ENCODE measurements at places on chromosomes 6 and 20.

DNA sequence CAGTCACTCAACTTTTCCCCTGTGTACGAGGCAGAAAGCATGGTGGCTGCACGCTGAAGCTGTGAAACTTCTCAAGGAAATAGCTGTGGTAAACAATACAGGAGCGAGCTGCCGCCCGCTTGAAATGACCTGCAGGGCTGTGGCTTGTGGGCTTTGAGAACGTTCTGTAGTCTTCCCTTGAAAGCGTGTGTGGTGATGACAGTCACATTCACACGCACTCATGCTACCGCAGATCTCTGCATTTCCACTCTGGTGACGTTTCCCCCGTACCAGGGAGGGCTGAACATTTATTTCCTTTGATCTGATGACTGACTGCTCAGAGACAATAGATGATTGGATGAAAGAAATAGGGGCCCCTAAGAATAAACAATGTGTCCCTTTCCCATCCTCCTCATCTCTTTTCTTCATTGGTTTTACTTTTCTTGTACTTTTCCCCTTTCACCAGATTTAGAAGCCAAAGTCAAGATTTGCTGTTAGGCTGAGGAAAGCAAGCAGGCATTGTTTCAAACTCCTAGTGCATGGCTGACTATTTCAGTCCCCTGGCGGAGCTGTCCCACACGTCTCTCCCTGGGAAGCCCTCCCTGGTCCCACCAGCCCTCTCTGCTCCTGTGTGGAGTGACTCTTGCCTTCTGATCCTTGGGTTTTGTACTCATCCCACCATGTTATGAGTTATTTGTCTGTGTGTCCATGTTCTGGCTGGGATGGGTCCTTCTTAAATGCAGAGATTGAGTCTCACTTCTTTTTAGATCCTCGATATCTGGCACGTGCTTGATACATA lies 3.9 kb downstream of the SYTL3 start:
- no peak for DNase-seq

GRCh38 chr6:118223316-118223715 lies 316.3 kb downstream of the SLC35F1 start:
- no peak for DNase-seq

GRCh38 chr6:6826095-6826901 lies 237.8 kb downstream of the LY86 start:
- no peak for DNase-seq

- DNase-seq: no peak
Observed at GRCh38 chr6:50850223-50851048, 31.8 kb downstream of the TFAP2B start.

GRCh38 chr20:41467220-41467619 lies 100.6 kb upstream of the EMILIN3 start:
- no peak for DNase-seq

DNA sequence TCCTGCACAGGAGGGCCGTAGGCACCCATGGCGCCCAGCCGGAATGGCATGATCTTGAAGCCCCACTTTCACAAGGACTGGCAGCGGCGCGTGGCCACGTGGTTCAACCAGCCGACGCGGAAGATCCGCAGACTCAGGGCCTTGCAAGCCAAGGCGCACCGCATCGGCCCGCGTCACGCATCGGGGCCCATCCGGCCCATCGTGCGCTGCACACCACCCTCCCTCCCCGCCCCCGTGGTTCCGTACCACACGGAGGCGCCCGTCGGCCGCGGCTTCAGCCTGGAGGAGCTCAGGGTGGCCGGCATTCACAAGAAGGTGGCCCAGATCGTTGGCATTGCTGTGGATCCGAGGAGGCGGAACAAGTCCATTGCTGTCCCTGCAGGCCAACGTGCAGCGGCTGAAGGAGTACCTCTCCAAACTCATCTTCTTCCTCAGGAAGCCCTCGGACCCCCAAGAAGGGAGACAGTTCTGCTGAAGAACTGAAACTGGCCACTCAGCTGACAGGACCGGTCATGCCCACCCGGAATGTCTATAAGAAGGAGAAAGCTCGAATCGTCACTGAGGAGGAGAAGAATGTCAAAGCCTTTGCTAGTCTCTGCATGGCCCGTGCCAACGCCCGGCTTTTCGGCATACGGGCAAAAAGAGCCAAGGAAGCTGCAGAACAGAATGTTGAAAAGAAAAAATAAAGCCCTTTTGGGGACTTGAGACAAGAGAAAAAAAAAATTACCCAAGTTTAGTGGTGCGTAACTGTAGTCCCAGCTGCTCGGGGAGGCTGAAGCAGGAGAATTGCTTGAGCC lies 9.9 kb upstream of the NCOA5 start:
- no peak for DNase-seq
